A673 (cell line): ENCODE measurements at places on chromosomes 1 and 21.
A peak's percentile ranks its signal among the peaks of the same experiment; 100 is the strongest.

- no peak for DNase-seq
Observed at GRCh38 chr21:37615962-37616361, 249.4 kb downstream of the DYRK1A start.

GRCh38 chr1:119380983-119381662 lies 12.5 kb downstream of the HAO2 start:
- DNase-seq = no peak

- peak; percentile 55 for DNase-seq
Observed at GRCh38 chr1:27598902-27599528, 4.9 kb downstream of the AHDC1 start.

GRCh38 chr21:31781737-31782136 lies 49.8 kb upstream of the SCAF4 start:
- DNase-seq = peak; percentile 72

- no peak for DNase-seq
Observed at GRCh38 chr1:92094090-92094489, 13.9 kb downstream of the BTBD8 start.

GRCh38 chr1:32540605-32541004 lies 1.4 kb downstream of the ZBTB8A start:
- DNase-seq = no peak

- DNase-seq = no peak
Observed at GRCh38 chr1:6234502-6235295, 1.1 kb downstream of the ICMT start.

- no peak for DNase-seq
Observed at GRCh38 chr1:168443899-168444298, 99.9 kb downstream of the XCL2 start.

DNA sequence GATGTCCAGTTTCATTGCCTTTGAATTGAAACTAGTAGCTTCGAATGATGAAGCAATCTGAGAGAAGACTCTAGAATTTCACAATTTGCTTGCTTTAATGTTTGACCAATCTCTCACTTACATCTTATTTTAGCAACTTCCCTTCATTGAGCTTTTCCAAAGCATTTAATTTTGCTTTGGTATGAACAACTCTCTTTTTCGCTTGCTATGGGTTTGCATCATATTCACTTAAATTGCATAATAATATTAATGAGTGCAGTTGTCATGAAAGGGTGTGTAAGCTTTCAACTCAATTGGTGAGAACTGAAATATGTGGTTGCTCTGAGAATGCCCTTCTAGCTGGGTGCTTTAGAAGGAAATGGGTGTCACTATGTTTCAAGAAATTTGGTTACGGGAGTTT lies 309.2 kb downstream of the HLX start:
- no peak for DNase-seq

GRCh38 chr21:30206551-30207251 lies 9.2 kb downstream of the CLDN8 start:
- no peak for DNase-seq
